ENCODE measurements at places on chromosomes 11 and 22.
A peak's percentile ranks its signal among the peaks of the same experiment; 100 is the strongest.

- no peak for DNase-seq
Measured at GRCh38 chr22:22167791-22168189, 76.8 kb upstream of the VPREB1 start.

DNA sequence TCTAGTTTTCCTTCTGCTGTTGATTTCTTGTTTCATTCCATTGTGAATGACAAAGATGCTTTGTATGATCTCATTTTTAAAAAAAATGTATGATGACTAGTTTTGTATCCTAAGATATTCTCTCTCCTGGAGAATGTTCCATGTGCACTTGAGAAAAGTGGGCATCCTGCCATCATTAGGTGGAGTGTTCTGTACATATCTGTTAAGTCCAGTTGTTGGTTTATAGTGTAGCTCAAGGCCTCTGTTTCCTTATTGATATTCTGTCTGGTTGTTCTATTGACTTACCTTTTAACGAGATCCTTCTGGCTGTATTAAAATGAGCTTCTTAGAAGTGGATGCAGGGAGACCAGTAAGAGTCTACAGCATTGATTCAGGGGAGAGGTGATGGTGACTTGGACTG is 35.2 kb downstream of the SGSM1 start:
- no peak for DNase-seq

GRCh38 chr11:131178020-131178419 is 192.4 kb upstream of the NTM start:
- no peak for DNase-seq

GRCh38 chr11:34464591-34465051 is 25.9 kb downstream of the CAT start:
- no peak for DNase-seq

DNA sequence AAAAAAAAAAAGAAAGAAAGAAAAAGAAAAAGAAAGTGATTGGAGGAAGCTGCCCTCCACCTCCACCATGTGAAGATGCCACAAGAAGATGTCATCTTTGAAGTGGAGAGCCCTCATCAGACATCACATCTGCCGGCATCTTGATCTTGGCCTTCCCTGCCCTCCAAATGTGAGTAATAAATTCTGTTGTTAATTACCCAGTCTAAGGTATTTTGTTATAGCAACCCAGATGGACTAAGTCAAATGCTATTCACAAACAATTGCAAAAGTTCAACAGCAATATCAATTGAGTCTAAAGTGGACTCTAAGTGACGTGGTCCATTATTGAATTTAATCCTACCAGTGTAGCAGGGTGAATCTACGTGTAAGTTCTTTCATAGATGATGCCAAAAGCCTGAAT is 55.9 kb upstream of the NUP160 start:
- DNase-seq = no peak

DNA sequence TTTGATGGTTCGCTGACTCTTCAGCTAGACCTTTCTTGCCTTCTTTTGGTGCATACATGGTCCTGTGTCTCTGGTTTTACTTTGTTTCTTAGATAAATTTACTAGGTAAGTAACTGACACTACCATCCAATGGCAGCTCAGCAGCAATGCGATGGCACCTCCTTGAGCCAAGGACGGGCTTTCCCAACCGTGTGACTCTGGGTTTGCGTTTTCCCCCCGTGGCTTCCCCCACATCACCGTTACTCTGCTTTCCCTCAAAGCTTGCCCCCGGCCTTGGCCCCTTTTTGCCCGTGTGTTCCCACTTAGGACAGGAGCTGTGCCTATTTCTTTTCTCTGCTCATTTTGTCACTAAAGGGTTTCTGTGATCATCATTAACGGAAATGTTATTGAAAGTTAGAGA is 41.5 kb downstream of the TBC1D22A start:
- no peak for DNase-seq

DNA sequence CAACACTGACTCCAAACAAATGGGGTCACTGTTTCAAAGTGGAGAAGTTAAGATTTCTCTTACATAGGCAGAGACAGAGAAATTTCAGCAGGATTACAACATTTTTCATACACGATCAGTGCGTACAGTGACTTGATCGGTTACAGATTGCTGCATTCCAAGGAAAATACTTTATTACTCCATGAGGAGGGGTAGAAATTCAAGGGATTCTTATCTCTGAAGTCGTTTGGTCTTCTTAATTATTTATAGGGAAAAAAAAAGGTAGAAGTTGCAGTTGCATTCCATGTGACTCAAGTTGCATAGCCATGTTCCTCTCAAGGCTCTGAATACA is 10.7 kb upstream of the SMIM38 start:
- DNase-seq = no peak

GRCh38 chr22:48981371-48982061 is 846.2 kb downstream of the BRD1 start:
- DNase-seq = no peak

- DNase-seq = peak; percentile 35
Measured at GRCh38 chr11:73784080-73784634, 3.5 kb upstream of the MRPL48 start.

- DNase-seq = no peak
Measured at GRCh38 chr11:66194391-66194790, 74.0 kb upstream of the RAB1B start.

GRCh38 chr11:11786234-11786633 is 55.5 kb upstream of the USP47 start:
- no peak for DNase-seq

- DNase-seq = no peak
Measured at GRCh38 chr22:24503843-24504338, 8.8 kb downstream of the UPB1 start.

GRCh38 chr11:11450744-11451362 is 97.8 kb upstream of the CSNK2A3 start:
- DNase-seq = no peak

GRCh38 chr11:36088266-36088972 is 144.6 kb downstream of the LDLRAD3 start:
- DNase-seq = no peak

DNA sequence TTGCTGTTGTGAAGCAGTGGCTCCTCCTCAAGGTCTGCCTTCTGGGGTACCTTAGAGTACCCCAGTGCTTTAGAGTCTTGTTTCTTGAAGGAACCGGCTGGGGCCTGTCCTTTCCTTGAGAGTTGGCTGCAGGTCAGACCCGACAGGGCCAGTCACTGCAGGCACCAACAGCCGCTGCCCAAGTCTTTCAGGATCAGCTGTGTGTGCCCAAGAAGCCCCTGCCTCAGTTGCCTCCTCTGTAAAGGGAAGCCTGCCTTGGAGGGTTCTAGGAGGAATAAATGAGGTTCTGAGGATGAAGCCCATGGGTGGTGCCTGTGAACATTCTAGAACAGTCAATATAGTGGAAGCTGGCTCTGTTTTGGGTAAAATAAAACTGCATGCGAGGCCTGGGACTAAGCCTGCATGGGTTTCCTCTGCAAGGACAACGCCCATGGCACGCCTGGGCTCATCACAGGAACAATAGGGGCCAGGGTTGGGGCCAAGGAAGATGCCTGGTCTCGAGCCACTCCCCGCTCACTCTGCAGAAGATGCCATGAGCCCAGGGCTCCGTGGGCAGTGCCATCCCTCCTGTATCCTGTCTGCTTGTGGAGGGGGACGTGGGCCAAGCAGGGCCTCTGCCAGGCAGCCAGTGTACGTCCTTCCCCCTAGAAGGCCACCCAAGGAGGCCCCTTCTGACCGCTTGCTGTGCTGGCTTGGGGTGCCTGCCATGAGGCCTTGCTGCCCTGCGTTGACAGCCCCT is 81.6 kb downstream of the MED15 start:
- DNase-seq = no peak

- DNase-seq = no peak
Measured at GRCh38 chr11:432501-433100, 9.2 kb downstream of the ANO9 start.

DNA sequence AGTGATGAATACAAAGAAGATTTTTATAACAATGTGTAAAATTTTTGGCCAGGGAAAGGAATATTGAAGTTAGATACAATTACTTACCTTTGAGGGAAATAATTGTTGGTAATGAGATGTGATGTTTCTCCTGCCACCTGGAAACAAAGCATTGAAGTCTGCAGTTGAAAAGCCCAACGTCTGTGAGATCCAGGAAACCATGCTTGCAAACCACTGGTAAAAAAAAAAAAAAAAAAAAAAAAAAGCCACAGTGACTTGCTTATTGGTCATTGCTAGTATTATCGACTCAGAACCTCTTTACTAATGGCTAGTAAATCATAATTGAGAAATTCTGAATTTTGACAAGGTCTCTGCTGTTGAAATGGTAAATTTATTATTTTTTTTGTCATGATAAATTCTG is 5.3 kb downstream of the BIRC3 start:
- DNase-seq = no peak

DNA sequence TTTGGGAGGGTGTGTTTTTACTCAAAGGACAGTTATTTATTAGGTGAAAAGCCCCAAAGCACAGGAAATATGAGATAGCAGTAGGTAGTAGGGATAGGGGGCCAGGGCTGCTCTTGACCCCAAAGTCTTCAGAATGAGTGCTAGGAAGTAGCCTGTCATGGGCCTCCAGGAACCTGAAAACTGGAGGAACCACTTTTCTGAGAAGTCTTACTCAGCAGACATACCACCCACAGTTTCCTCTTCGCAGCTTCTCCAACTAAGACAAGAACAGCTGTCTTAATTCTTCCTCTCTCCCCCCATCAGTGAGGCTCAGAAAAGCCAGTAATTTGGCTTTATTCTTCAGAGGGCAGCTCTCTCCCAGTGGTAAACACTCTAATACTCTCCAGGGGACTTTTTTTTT is 84.0 kb upstream of the CTSC start:
- DNase-seq = no peak

DNA sequence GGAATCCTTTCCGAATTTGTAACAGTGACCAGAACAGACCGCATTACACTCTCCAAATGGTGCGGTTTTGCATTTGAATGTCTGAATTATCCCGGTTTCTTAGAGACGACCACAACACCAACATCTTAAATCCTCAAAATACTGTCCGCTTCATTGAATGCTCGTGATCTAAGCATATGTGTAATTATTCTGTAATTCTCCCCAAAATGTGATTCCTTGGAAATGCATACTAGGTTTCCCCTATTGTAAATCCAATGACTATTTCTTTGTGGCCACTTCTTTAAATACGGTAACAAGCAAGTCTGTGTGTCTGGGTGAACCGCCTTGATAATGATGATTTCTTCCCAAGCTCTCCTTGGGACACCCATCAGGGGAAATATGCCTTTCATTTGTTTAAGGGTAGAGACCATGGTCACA is 87.3 kb upstream of the DBX1 start:
- no peak for DNase-seq

- no peak for DNase-seq
Measured at GRCh38 chr22:26900787-26901186, 243.4 kb downstream of the MIAT start.

GRCh38 chr11:114441921-114442320 is 2.7 kb downstream of the REXO2 start:
- DNase-seq = no peak

GRCh38 chr11:123241294-123241693 is 46.2 kb upstream of the CLMP start:
- DNase-seq = no peak

- DNase-seq = no peak
Measured at GRCh38 chr11:133123366-133123765, 408.9 kb downstream of the OPCML start.

DNA sequence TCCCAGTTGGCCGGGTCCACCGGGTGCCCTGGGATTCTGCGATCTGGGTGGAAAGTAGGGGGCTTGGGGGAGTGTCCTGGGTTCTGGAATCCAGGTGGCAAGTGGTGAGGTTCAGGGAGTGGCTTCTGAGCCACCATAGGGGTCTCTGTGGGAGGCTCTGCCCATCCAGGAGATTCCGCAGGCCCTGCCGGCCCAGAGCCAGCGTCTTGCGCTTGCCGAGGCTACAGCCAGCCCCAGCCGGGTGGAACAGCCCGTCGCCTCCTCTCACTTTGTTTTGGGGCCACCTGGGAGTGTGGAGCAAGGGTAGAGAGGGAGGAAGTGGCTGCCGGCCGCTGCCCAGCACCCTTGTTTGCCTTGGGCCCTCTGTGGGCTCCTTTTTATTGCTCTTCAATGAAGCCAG is 60.6 kb upstream of the PPP6R3 start:
- DNase-seq = no peak

DNA sequence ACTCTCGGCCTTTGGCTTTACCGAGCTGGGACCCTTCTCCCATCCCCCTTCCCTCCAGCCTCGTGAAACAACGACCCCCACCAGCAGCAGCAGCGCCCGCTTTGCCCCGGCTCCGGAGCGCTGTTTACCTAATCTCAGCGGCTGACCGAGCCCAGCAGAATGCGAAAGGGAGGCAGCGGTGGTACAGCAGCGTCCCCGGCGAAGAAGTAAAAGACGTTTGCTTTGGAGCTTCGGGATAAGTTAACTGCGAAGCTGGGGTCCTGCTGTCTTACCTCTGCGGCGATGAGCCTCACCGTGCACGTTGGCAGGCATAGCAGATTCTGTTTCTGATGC is 2.0 kb upstream of the LARGE1 start:
- DNase-seq = no peak

- DNase-seq = no peak
Measured at GRCh38 chr11:122149202-122149601, 33.2 kb upstream of the BLID start.

DNA sequence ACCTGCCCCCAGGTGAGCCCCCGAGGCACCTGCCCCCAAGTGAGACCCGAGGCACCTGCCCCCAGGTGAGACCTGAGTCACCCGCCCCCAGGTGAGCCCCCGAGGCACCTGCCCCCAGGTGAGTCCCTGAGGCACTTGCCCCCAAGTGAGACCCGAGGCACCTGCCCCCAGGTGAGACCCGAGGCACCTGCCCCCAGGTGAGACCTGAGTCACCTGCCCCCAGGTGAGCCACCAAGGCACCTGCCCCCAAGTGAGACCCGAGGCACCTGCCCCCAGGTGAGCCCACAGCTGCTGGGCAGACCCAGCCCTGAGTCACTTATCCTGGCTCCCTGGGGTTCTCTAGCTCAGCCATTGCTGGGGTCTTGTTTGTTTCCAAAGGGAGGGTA is 36.2 kb downstream of the MUC5B start:
- DNase-seq = no peak

DNA sequence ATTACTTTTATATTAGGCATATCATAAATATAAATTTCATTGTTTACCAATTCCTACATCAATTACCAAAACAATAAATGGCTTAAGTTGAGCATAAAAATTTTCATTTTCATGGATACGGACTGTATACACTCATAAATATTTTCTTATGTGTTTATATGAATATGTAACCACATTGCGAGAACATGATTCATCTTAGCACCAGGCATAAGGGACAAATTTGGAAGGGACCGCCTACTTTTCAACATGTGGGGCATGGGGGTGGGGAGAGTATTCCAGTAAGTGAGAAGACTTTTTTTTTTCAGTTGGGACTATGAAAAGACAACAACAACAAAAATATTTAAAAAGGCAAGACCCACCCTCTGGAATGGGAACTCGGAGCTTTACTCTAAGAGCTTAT is 296.1 kb downstream of the RAB38 start:
- no peak for DNase-seq
